ENCODE measurements at places on chromosomes 1 and 21.

- DNase-seq, result no peak
These were observed 120.9 kb downstream of the DAB1 start for GRCh38 chr1:57302812-57303596.

DNA sequence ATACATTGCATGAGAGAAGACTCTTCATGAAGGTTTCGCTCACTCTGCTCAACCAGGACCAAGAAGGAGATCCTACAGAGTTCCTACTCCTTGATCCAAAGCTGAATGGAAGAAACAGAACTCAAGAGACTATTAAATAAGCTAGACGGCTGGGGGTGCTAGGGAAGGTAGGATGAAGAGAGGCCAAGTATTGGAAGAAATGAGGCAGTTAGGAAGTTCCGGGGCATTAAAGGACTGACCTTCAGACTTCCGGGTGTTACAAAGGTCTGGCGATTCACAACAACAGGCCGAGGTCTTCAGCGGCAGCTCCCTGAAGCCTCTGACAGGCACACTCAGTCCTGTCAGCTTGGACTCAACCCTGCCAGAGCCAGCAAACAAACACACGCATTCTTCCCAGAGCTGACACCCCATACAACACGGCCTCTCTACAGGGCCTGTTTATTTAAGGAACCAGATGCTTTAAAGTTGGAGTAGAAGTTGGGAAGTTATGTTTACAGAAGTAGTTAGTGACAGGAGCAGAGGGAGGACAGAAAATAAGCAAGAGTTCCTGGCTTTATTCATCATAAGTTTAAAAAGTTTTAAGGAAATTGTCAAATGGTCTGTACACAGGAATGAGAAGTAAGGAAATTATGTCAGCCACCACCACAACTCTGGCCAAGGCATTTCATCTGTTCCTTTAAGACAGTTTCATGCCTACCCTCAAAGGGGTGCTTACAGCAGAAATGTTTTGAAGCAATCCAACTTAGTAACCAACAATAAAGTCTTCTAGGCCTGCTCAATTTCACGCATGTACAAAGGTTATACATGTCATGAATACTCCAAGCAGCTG is 4.7 kb downstream of the SORT1 start:
- peak; percentile 71 for DNase-seq

GRCh38 chr1:218496561-218496960 is 151.4 kb downstream of the TGFB2 start:
- DNase-seq, result peak; percentile 98

- DNase-seq, result no peak
These were observed 1.4 kb downstream of the PDPN start for GRCh38 chr1:13584876-13585611.

- DNase-seq, result peak; percentile 45
These were observed 7.0 kb upstream of the HEYL start for GRCh38 chr1:39646232-39647081.

GRCh38 chr1:205600085-205600484 is 31.7 kb downstream of the ELK4 start:
- peak; percentile 76 for DNase-seq

GRCh38 chr1:93411000-93411399 is 36.9 kb upstream of the FNBP1L start:
- DNase-seq, result no peak

DNA sequence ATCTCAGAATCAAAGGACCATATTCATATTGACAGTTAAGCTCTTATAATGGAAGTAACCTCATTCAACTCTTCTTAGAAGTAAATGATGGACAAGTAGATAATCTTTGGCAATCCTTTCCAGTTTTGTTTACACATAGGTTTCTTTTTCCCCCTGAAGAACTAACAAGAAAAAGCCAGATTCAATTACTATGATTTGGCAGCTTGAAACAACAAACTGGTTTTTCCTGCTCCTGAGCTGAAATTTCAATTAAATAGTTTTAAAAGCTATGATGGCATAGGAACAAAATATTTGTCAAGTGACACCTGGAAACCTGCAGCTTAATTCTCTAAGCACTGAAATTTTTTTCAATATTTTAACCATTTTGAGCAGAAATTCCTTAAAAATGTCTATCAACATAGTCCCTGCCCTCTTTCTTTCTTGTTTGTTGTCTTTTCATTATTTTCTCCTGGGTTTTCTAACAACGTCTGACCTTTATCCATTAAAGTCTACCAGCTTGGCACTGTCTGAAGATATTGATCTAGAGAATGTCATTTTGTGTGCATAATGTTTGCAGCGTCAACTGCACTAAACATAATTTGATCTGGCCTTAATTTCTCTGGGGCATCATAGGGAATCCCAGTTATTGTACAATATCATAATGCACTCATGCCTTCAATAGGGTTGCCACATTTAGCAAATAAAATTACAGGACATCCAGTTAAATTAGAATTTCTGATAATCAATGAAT is 4.0 kb upstream of the SLC35A3 start:
- no peak for DNase-seq

DNA sequence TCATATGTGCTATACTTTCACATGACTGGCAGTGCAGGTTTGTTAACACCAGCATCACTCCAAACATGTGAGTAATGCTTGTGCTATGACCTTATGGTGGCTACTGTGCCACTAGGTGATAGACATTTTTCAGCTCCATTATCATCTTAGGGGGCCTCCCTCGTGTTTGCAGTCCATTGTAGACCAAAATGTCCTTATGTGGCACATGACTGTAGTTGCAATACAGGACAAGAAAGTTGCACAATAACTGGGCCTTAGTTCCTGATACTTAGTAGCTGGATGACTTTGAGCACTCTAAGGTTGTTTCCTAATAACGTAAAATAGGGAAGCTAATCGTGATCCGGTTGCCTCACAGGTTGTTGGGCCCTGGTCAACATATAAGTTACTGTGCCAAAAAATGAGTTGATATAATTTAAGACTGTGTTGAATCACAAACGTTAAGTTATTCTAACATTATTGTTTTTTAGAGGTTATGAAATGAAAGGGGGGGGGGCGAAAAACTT is 511 bp upstream of the SNX27 start:
- no peak for DNase-seq

- no peak for DNase-seq
These were observed 22.9 kb downstream of the PRXL2B start for GRCh38 chr1:2609319-2610035.

DNA sequence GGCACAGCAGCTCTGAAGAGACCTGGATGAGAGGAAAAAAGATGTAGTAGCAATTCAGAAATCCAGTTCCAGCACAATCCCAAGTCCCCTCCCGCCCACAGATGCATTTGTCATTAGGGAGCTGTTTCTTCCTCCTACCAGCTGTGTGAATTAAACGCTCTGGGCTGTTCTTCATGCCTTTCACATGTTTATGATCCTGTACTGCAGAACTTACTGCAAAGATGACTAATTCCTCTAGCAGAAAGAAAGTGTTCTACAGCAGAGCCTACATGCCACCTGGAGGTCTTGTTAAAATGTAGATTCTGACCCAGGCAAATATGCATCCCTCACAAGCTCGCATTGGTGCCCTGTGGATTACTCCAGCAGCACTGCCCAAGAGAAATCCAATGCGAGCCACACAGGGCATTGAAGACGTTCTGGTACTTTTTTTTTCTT is 6.5 kb downstream of the ENO1 start:
- no peak for DNase-seq

GRCh38 chr1:155706139-155706538 is 17.2 kb downstream of the DAP3 start:
- DNase-seq, result peak; percentile 59

DNA sequence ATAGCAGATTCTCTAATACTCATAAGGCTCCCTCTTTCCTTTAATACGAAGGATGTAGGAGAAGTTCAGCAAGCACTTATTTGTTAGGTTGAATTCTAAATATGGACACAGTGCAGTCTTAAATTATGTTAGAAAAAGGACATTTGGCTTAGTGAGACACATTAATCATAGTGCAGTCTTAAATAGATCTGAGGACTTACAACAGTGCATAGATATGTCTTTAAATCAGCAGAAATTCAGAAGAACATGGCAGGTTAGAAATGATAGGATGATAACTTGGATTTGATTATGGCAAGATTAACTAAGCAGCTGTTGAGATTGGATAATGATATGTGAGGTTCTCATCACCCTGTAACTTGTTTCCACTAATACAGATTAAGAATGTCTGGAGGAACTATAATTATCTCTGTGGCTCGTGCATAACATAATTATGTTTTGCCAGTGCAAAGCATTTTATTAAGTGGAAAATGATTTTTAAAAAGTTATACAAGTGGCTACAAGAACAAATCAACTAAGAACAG is 485.9 kb downstream of the USP25 start:
- DNase-seq, result no peak

DNA sequence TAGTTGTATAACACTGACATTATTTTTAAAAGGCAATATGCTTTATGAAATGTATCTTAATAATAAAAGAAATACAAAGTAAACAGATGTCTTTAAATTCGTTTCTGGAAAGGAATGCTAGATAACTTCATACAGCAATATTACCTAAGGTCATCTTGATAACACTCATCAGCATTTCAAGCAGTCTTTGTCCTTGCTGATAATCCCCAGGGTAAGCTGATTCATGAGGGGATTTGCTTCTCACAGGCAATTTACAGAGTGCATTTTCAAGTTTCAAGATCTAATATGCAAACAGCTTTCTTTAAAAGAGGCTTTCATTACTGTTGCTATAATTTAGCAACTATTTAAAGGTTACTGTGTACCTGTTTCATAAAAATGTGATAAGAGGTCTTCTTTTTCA is 75.2 kb upstream of the NEK2 start:
- DNase-seq, result no peak

- DNase-seq, result no peak
These were observed 12.5 kb downstream of the KCNN3 start for GRCh38 chr1:154857441-154858215.

DNA sequence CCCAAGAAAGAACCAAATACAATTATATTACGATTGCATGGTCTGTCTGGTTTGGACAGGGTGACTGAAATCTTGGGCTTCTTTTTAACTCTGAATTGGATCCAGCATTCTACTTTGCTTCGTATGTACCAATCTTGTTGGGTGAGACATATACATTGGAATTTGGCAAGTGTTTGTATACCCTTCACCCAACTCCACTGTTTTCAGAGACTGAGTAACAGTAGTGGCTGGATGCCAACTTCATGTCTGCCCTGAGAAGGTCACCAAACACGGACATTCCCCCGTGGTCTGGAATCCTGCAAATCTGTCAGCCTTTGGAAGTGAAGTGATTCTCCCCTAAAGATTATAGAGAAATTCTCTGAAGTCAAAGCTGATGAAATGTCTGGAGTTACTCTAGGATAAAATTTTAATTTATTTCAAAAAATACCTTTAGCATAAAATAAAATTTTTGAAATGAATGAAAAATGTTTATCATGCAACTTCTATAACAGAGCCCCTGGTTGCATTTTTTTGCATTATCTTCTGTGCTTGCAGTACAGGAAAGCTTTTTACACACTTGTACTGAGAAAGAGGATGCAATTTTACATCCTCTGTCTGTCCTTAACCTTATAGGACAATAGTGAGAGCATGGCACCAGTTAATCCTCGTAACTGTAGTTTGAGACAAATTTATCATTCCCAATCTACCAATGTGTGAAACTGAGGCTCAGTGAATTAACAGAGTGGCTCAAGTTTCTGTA is 201.8 kb downstream of the DISC1 start:
- DNase-seq, result peak; percentile 94

DNA sequence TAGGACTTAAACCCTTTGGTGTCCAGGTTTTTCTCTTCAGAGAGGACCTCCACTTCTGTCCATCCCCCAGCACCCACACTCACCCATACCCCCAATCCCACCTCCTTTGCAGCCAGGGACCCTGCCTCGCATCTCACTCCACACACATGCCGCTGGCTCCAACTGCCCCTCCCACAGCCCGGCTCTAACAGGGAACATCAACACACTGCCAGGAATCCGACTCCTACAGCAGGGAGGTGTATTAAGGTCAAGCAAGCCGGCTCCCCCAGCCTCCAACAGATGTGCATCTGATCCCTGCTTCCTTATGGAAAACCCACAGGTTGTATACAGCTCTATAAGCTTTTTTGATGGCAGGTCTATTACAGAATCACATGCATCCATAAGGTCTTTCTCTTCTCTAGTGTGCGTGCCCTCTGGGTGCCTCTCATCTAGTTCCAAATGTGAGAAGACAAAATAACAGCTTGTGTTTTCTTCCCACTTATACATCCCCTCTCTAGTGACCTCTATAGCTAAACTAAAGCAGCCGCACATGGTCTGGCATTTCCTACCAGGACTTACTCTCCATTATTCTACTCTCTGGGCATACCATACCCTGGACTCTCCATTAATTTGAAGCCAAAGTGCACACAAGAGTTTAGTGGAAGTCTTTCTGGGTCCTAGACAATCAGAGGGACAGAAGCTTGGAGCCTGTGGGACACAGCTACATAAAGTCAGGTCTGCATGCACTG is 16.3 kb downstream of the PIK3C2B start:
- DNase-seq, result no peak

DNA sequence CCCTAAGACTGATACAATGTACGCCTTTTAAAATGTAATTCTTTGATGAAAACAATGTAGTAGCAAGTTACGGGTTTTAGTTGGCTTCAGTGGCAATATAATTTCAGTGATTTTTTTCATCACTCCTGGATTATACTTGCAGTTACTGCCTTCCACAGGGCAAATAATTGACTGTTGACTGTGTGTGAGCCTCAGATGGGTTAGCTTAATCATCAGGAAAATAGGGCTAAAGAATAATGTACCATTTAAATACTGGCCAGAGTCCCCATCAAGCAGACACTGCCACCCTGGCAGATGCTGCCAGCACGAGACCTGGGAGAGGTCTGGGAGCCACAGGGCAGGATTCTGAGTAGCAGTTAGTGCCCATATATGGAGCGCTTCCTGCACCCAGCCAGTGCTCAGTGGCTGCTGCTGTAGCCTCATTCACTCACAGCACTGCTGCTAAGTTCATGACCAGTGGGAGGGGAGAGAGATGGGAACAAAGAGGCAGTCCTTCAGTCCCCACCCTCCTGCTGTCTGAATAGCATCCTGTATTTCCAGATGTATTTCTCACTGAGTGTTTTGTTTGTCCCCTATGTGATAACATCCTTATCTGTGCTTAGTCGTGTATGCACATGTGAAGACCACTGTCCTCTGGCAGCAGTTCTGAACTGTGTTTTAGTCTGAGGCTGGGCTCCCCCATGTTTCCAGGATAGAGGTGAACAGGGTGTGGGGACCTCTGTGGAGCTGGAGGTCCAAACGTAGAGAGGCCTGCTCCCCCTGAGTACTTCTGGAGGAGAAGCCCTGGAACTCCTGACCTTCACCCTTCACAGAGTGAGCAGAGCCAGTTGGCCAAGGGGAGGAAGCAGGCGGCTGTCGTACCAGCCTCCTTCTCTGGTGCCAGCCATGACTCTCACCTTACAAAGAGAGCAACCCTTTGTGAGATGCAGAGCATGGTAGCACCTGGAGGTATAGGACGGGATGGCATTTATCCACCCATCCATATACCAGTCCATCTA is 80.4 kb downstream of the ADARB1 start:
- peak; percentile 80 for DNase-seq

- peak; percentile 32 for DNase-seq
These were observed 34.0 kb downstream of the FH start for GRCh38 chr1:241485554-241485992.

GRCh38 chr1:21175670-21176581 is 771 bp downstream of the EIF4G3 start:
- DNase-seq, result peak; percentile 33

- peak; percentile 47 for DNase-seq
These were observed 85.4 kb downstream of the SIK1 start for GRCh38 chr21:43341378-43342161.

- peak; percentile 53 for DNase-seq
These were observed 134.7 kb upstream of the VANGL1 start for GRCh38 chr1:115506924-115507589.

GRCh38 chr1:24932284-24932683 is 2.2 kb upstream of the RUNX3 start:
- DNase-seq, result no peak

All from astrocyte of the spinal cord (primary cell).